ENCODE measurements at places on chromosomes 11 and 22.

DNA sequence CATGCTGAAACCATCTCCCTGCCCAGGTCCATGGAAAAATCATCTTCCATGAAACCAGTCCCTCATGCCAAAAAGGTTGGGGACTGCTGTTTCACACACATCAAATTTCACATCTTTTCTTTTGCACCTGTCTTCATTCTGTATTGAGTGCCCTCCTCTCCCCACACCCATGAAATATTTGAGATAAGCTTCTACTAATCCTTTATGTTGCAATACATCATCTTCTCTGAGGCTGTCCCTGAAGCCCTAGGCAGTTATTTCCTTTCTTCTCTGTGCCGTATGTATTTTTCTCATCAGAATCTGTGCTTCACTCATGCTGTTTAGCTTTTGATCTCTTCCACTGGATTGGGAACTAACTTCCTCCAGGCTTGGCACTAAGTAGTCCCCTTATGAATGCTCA is 40.0 kb upstream of the RRM1 start:
- no peak for DNase-seq

DNA sequence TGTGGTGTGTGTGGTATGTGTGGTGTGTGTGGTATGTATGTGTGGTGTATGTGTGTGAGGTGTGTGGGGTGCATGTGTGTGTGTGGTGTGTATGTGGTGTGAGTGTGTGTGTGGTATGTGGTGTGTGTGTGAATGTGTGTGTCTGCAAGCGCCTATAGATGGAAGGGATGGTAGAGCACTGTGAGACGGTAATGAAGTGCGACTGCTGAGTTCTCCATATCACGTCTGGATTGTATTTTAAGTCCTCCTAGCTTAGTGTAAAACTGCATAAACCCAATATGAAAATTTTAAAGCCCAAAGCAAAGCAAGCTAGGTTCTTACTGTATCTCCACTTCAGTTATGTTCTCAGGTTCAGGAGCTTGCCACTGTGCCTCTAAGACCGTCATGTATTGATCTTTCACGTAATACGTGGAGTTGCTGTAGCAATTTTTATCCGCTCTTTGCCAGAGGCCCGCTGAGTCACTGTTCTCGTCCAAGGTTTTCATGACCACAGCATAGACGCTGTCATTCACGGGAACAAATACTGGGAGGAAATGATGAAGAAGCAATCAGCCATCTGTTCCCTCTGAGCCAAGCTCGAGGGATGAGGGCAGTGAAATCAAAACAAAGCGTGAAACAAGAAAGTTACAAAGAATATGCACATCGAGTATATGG is 5.5 kb downstream of the PLET1 start:
- no peak for DNase-seq

DNA sequence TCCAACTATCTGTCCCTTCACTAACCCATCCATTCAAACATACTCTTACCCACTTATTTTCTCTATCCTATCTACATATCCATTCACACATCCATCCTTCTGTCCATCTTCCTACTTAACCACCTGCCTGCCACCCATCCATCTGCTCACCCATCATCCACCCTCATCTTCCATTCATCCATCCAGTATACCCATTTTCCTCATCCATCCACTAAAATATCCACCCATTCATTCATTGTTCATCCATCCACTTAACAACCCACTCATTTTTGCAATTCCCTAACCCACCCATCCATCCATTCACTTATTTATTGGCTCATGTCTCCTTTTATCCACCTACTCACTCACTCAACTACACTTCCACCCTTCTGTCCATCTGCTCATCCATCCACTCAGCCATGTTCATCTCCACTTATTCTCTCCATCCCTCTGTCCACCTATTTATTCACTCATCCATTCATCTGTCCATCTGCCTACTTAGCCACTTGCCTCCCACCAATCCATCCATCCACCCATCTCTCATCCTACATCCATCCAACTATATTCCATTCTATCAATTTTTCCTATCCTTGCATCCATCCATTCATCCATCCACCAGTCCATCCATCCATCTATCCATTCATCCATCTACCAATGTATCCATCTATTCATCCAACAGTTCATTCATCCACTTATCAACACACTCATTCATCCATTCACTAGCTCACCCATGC is 10.6 kb downstream of the LHFPL7 start:
- no peak for DNase-seq

DNA sequence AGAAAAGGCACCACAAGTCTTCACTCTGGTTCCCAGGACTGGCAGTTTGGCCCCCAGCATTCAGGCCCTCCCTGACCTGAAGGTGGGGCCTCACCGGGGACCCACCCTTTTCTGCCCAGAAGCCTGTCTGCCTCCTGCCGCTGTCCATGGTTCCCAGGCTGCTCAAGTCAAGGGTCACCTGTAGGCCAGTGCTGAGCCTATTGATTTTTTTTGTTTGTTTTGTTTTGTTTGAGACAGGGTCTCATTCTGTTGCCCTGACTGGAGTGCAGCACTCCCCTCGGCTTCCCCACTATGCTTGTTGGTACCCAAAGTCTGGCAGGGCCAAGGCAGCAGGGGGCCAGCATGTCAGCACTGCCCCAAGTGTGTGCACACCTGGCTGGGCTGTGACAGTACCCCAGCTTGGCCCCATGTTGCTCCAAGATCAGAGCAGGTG is 11.0 kb upstream of the MED17 start:
- DNase-seq = no peak

- DNase-seq = no peak
These were observed 105.6 kb downstream of the RRAS2 start for GRCh38 chr11:14253421-14253820.

DNA sequence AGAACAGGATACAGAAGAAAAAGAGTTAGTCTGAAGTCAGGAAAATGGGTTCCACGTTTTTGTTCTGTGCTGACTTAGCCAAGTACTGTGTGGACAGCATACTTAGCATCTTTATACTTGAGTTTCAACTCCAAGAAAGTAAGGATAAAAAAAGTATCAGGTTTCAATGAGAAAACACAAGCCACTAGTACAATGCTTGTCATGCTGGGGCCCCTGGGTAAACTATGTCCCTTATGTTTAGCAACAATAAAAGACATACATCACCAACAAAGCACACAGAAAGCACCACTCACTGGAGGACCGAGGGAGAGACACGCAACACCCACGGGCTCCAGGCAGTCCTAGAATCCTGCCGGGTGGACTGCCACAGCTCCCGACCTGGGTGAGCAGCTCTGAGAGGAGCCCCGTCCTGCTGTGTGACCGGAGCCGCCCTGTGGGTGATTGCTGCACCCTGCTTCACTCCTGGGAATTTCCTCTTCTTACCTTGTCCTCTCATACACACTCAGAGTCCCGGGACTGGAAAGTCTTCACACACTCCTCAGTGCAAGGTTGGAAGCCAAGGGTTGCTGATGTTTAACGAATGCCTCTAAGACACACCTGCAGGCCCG is 890.5 kb downstream of the BRD1 start:
- no peak for DNase-seq

DNA sequence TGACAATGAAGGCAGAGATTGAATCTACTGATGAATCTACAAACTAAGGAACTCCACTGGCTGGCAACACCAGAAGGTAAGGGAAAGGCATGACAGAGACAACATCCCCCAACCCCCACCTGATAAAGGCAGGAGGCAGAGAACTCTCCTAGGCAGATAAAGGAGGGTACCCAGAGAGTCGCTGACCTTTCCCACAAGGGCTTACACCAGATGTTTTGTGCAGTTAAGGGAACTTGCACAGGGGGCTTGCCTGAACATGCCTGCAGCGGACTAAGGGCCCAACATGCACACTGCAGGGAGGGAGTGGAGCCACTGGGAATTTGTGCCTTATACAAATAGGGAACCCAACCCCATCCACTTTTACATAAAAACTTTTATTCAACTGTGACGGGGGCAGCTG is 1996.9 kb upstream of the RAG2 start:
- DNase-seq = no peak

GRCh38 chr22:30881361-30882183 is 87.0 kb downstream of the MORC2 start:
- no peak for DNase-seq

DNA sequence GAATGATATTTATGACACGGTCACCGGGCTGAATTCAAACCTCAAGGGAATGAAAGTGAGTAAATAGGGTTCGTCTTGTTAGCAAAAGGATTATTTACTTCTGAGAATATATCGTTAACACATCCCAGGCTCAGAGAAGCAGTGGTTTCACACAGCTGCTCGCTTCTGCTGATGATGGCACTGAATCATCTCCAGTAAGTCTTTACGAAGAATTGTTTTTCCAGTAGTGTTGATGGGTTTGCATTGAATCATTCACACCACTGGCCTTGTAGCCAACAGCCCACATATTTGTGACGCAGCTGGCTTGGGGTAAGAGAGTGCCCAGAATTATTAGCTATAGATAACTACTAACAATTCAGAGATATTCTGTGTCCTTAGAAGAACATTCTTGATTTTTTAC is 236.3 kb downstream of the CADM1 start:
- no peak for DNase-seq

DNA sequence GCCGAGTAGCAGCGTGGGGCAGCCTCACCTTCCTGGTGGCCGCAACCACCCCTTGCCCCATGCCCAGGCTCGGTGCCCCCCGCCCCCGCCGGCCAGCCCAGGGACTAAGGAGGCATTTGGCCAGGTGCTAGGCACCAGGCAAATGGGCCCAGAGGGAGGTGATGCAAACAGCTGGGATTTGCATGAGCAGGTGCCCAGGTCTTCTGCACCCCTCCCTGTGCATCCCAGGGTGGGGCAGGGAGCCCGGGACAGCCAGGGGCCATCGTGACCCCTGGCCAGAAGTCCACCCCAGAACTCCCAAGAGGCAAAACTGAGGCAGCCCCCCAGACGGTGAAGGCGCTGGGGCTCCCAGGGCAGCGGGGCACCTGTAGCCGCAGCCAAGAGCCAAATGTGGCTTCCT is 18.1 kb downstream of the TRPM5 start:
- DNase-seq = no peak

DNA sequence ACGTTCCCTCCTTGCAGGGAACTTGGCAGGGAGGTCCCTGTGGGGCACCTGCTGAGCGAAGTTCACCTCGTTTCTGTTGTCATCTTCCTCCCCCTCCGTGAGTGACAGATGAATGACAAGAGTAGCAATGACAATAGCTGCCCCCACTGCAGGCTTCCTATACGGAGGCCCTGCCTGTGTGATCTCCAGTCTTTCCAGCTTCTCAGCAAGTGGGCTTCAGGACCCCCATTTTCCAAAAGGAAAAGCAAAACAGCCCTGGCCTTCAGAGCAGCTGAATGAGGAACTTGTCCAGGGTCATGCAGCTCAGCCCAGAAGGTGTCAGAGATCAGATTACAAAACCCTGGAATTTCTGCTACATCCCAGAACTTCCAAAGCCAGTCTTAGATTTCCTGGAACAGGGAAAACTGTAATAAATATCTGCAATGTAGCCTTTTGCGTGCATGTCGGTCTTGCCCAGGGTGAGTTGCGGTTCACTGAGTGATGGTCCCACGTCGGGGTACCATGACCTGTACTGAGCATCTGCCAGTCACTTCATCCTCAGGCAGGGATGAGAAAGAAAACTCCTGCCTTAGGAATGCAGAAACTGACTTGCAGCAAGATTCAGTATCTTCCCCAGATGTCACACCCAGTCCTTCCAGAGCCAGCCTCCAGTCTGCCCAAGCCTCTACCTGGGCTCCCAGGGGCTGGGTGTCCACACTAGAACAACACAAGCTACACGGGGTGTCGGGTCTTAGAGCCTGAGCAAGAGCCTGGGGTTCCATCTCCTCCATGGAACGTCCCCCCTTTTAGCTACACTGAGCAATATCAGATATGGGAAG is 1457.0 kb downstream of the BRD1 start:
- no peak for DNase-seq

GRCh38 chr11:117669062-117669461 is 128.0 kb downstream of the DSCAML1 start:
- no peak for DNase-seq
